Activated CD4-positive, CD25-positive, alpha-beta regulatory T cell treated with anti-CD3 and anti-CD28 coated beads, Interleukin-2, amount 50 U/mL, for 24 hours (primary cell): ENCODE measurements at places on chromosomes 1 and 21.

- ATAC-seq: no peak
Measured at GRCh38 chr1:163528710-163529348, 207.1 kb downstream of the NUF2 start.

DNA sequence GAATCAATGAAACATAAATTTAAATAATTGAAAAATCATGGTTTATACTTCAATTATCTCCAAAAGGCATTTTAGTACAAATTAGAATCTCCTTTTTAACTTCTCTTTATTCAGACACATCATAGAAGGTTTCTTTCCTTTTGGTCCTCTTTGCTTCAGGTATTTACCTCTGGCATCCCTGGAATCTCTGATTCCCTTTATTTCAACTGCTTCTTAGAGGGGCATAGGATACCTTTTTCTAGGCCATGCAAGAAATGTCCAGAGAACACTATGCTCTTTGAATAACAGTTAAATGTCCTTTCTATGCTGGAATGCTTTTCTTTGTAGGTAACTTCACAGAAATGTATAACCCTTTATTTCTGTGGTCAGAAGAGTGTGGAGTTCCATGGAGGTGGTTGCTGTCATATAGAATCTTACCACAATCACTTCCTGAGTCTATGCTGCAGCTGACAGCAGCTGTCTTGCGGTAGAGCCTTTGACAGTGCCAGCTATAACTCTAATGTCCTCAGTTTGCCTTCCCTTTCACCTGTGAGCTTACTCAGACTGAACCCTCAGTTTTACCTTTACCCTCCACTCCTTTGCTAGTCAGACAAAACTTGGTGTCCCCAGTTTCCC is 8.6 kb downstream of the LAMC2 start:
- peak; percentile 66 for ATAC-seq

GRCh38 chr1:19646377-19647319 is 2.5 kb downstream of the NBL1 start:
- ATAC-seq: no peak

- no peak for ATAC-seq
Measured at GRCh38 chr1:231233735-231234417, 7.1 kb upstream of the GNPAT start.

DNA sequence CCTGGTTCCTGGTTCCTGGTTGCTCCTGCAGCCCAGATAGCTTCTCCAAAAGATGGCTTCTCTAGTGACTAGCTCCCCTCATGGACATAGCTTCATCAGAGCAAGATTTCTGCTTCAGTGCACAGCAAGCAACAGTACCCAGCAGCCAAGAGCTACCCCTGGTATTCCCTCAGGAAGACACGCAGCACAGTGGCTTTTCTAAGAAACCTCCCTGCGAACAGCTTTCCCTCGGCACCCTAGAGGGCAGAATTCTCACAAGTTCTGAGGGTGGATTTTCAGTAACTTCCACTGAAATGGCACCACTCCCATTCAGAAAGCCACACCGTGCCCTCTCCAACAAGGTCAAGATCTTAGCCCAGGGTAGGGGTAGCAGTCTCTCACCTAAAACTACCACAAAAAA is 128.2 kb downstream of the EIF4G3 start:
- ATAC-seq: no peak

DNA sequence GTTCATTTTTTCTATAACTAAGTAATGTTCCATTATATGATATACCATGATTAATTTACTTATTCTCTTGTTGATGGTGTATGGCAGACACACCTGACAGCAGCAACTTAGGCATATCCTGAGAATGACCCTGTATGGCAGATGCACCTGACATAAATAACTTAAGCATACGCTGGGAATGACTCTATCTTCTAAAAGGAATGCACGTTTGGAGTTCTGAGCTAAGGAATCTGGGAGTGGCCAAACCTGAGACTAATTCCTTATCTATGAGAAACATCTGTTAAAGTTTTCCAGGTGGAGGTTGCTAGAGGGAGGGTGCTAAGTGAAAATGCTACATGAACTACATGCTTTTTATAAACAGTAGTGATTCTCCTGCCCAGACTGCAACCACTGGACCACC is 96.7 kb upstream of the RGS18 start:
- ATAC-seq: no peak

GRCh38 chr1:222792744-222793143 is 22.1 kb upstream of the DISP1 start:
- ATAC-seq: no peak

DNA sequence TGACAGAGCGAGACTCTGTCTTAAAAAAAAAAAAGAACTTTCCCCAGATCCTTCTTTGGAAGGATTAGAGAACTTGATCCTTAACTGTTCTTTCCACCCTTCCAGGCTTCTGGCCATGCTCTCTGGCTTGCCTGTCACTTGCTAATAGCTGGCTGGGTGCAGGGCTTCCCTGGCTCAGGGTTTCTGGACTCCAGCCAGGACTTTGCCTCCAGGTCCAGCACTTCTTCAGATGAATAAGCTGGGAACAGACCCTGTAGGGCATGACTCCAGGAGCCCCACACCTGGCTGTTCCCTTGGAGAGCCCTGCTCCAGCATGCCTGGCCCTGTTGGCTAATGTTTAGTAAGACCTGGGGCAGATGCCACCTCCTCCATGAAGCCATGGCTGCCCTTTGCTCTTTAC is 3.3 kb upstream of the NT5C1A start:
- no peak for ATAC-seq

GRCh38 chr1:6093611-6094010 is 47.9 kb downstream of the KCNAB2 start:
- no peak for ATAC-seq

DNA sequence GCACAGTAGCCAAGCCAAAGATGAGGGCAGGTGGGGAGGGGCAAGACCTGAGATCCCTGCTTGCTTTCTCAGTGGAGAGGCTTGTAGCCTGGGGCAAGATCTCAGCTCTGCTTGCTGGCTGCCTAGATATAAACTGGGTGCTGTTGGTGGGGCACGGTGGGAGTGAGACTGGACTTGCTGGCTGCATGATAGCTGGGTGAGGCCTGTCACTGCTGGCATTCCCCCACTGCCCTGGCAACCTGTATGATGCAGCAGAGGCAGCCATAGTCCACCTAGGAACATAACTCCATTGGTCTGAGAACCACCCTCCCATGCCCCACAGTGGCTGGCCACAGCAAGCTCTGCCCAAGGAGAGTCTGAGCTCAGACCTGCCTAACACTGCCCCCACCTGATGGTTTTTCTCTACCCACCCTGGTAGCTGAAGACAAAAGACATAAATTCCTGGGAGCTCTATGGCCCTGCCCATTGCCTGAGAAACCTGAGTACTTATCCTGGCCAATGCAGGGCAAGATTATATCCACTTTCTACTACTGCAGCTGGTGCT is 261.9 kb upstream of the DEPDC1 start:
- ATAC-seq: no peak

DNA sequence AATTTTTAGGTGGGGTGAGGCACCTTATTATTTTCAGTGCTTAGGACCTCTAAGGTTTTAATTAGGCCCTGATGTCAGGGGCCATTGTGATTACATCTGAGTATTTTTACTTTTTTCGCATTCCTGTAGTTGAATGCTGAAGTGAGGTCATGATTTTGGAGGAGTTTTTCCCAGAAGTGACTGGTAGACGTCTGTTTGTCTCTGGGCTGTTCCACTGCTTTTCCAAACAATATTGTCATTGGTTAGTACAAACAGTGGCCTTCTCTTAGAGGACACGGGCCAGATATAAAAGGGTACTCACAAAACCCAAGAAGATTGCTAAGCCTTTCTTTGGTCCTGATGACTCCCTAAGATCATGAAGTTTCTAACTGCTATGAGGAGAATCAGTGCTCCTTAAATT is 7.6 kb upstream of the RASAL2 start:
- ATAC-seq: no peak

DNA sequence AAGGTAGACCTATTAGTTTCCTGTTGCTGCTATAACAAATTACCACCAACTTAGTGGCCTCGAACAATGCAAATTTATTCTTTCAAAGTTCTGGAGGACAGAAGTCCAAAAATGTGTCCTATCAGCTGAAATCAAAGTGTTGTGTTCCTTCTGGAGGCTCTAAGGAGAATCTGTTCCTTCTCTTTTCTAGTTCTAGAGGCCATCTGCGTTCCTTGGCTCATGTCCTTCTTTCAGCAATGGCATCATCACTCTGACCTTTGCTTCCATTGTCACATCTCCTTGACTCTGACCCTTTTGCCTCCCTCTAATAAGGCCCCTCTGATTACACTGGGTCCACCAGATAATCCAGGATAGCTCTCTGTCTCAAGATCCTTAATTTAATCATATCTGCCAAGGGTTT is 1.2 kb upstream of the MR1 start:
- ATAC-seq: no peak

- ATAC-seq: no peak
Measured at GRCh38 chr1:220217383-220217988, 54.8 kb downstream of the RAB3GAP2 start.

GRCh38 chr1:177650947-177651346 is 318.9 kb downstream of the SEC16B start:
- ATAC-seq: no peak

DNA sequence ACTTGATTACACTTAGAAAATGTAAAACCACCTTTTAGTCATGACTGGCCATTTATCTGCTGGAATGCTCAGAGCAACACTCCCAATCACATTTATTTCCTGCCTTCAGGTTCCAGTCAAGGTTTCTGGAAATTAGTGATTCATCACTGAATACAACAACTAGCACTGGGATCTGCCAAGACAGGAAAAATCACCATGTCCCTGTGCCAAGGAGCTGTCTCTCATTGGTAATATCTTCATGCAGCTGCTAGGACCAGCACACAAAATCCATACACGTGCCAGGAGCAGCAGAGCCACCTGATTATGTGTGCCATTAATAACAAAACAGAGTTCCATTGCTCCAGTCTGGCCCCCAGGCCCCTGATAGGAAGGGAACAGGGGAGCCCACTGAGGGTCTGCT is 194.6 kb downstream of the TNR start:
- ATAC-seq: no peak

DNA sequence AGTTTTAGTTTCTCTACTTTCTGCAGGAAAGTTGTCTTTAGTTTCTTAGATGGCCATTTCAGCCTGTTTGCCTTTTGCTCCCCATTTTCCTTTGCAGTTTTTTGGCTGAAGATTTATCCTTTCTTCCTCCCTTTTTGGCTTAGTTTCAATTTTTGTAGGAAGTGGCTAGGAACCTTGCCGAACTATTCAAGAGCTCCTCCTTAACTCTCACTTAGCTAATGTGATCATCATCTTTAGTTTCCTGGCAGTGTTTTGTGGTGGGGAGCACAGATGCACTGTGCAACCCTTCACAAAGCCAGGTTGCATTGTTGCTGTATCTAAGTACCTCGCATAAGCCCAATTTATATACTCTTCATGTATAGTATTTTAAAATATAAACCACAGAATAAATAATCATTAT is 28.8 kb upstream of the CCDC181 start:
- ATAC-seq: no peak

GRCh38 chr1:20711285-20712214 is 6.3 kb downstream of the KIF17 start:
- ATAC-seq: no peak

- ATAC-seq: no peak
Measured at GRCh38 chr1:201570886-201571624, 32.1 kb downstream of the NAV1 start.

DNA sequence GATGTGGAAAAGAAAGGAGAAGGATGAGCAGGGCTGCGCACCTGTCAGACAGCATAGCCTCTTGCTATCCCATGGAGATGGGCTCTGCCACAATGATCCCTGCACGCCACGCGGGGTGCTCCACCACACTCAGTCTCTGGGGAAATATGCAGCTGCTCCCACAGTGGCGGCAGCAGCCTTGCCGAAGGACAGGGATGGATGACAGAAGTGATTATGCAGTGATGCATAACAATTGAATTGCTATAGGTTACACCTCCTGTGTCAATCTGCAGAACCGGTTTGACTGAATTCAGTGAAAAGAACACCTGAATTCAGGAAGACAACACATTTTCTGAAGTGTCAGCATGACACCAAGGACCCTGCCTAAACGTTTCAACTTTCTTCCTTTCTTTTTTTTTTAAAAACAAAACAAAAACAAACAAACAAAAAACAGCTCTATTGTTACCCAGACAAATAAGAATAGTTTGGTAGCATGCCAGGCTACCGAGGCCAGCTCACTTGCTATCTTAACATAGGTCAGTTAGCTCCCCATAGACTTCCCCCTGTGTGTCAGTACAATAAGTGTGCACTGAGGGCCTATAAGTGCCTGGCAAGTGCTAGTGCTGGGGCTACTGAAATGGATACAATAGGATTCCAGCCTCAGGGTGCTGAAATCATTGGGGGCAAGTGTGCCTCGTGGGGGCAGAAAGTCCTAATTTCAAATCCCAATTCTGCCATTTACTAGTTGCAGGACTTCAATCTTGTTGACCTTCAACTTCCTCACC is 127.6 kb upstream of the LMO4 start:
- ATAC-seq: no peak

GRCh38 chr1:182662121-182662890 is 22.1 kb downstream of the RGS8 start:
- no peak for ATAC-seq

- ATAC-seq: no peak
Measured at GRCh38 chr21:33308586-33309490, 15.9 kb upstream of the IFNAR1 start.

- ATAC-seq: peak; percentile 73
Measured at GRCh38 chr1:24540906-24541710, 14.8 kb upstream of the NCMAP start.

- no peak for ATAC-seq
Measured at GRCh38 chr1:56780826-56781225, 38.4 kb downstream of the FYB2 start.

- no peak for ATAC-seq
Measured at GRCh38 chr21:30345014-30345413, 3.4 kb downstream of the KRTAP23-1 start.

DNA sequence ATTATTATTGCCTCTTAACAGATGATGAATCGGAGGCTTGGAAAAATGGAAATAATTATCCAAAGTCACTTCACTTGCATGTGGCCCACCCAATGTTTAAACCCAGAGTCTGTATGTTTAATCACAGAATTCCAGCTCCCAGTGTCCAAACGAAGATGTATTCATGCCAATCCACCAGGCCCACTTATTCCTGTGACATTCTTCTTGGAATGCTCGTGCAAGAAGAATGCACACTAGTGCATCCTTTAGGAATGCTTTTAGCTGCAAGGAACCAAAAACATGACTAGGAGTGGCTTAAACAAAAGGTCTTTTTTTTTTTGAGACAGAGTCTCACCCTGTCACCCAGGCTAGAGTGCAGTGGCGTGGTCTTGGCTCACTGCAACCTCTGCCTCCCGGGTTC is 8.9 kb upstream of the OPRD1 start:
- ATAC-seq: no peak

DNA sequence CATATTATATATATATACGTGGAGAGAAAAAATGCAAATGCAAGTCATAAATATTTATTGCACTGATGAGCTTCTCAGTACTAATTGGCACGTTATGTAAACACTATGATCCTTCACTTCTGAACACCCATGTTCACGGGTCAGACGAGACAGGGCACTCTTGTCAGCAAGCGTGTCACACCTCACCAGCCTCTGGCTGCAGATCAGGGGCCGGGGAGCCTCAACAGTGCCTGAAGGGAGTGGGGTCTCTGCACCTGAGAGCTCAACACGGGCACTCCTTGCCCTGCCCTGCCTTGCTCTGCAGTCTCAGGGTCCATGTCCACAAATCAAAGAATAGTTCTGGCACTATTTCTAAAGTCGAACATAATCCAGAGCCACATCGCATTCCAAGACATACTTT is 409 bp upstream of the HIVEP3 start:
- no peak for ATAC-seq

GRCh38 chr1:4611563-4612341 is 42.7 kb upstream of the AJAP1 start:
- ATAC-seq: no peak

GRCh38 chr1:241842565-241842964 is 5.4 kb upstream of the EXO1 start:
- no peak for ATAC-seq
